ENCODE measurements at places on chromosomes 1 and 21.
A peak's percentile ranks its signal among the peaks of the same experiment; 100 is the strongest.

- DNase-seq, result no peak
Measured at GRCh38 chr1:43432171-43432860, 21.4 kb downstream of the HYI start.

DNA sequence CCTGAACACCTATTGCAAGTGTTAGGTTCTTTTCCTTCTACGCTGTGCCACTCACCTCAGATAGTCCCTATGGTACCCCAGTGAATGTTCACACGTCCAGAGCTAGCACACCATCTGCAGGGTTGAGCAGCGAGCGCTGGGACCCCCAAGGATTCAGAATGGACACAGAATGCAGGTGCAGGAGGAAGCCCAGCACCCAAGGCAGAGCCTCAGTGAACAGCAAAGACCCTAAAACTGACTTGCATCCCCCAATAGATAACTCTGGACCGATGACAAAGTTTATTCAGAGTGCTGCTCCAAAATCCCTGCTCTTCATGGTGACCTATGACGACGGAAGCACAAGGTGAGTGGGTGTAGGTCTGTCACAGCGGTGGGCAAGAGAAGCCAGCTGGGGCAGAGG lies 15.1 kb upstream of the MX2 start:
- no peak for DNase-seq

GRCh38 chr1:212666116-212666775 lies 33.4 kb downstream of the BATF3 start:
- DNase-seq, result no peak

DNA sequence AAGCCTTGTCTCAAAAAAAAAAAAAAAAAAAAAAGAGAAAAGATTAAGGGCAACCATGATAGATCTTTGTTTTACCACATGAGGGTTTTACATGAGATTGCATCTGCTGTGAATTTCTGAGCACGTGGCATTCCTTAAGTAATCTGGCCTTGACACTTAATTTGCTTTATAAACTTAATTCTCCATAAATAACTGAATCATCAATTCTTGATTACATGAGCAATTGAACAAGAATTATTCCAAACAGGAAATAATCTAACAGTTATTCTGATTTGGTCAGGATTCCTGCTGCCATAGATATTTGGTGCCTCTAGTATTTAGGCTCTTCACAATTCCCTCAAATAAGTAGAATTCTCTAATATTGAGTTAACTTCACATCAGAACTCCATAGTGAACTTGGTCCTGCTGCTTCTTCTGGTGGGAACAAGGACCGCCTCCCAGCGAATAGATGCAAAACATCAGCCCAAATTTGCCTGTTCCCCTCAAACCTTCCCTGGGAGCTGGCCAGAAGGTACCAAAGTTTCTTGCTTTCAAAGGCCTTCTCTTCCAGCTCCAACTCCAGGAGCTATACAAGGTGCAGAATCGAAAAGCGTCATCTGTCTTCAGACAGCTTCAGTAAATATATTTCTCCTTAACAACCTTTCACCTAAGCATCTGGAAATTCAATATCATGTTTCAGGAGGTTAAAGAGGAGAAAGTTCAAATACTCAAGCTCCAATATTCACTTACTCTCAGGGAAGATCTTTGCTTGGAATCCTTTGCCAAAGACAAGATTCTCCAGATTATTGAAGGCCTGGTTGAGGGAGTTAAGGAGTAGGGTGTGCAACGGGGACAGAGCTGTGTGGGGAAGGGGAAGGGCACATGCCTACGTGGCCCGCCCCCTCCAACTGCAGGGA lies 1.0 kb downstream of the KRTCAP2 start:
- DNase-seq, result no peak

DNA sequence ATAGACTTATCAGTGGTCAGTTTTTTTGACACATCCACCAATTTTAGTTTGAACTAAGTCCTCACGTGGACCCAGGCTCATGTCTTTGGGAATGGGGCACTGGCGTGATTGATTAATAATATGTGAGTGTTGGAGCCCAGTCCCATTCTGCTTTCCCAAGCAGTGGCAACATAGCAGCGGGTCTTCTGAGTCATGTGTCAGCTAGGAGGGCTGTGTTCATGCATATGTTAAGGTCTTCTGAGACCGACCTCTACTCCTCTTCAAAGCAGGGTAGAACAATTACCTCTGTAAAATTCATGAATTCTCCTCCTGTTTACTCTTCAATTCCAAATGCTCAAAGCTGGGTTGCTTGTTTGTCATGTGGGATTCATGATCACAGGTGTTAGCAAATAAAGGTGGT lies 291.3 kb downstream of the CAMTA1 start:
- DNase-seq, result no peak

DNA sequence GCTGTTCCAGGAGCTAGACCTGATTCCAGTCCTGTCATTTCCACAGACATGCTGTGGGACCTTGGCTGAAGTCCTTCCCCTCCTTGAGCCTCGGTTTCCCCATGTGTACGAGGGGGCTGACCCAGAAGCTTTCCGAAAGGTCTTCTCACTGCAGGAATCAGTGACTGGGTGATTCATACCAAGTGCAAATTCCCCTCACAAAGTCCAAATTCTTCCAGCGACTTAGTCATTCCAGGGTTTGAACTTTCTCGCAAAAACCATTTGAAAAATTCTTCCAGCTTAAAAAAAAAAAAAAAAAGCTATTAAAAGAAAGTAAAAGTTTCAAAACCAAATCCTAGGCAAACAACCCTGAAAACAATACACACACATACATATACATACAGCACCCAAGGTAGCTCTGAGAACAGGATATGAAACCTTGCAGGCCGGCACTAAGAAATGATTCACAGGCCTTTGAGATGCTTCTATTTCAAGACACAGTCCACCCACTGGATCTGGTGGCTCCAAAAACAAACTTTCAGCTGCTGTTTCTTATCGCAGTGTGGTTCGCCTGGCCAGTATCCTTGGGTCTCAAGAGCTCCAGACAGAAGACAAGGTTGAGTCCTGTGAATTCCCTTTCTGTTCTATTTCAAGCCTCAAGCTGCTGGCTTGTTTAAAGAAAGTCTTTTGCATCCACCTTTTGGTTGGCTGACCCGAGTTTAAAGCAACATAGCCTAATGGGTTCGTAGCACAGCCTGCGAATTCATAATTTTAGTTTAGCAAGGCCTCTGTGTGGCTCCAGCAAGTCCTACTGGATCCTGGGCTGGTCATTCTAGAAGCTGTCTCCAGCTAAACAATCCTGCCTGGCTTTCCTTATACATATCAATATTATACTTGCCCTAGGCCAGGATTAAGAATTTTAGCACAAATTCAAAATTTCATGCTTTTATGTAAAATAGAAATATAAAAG lies 18.0 kb upstream of the ID3 start:
- DNase-seq, result peak; percentile 49

DNA sequence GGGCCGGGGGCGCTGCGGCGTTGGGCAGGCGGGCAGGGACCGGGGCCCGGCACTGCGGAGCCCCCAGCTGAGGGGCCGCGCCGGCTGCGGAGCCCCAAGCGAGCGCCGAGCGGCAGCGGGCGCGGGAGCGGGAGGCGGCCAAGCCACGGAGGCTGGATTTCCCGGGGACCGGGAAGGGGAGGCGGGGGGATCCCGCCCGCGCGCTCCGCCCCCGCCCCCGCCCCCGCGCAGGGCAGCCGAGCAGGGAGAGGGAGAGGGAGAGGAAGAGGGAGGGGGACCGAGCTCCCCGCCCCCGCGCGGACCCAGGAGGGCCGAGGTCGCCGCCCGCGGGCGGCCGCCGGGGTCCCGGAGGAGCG lies at the start of gene DLGAP3:
TSS of gene DLGAP3 (minus strand) at position 154 of the 356 bp plus-strand sequence. CDS start 24,267 bp downstream, outside the sequence.
- no peak for DNase-seq

GRCh38 chr1:189212606-189213005 lies 1265.1 kb downstream of the BRINP3 start:
- no peak for DNase-seq

- peak; percentile 91 for DNase-seq
Measured at GRCh38 chr1:32249831-32250525, 1.1 kb upstream of the LCK start.

- no peak for DNase-seq
Measured at GRCh38 chr1:55943012-55943411, 636.4 kb downstream of the PLPP3 start.

GRCh38 chr1:43957407-43958040 lies 10.8 kb downstream of the IPO13 start:
- no peak for DNase-seq

- no peak for DNase-seq
Measured at GRCh38 chr1:238340989-238341388, 450.3 kb upstream of the ZP4 start.

DNA sequence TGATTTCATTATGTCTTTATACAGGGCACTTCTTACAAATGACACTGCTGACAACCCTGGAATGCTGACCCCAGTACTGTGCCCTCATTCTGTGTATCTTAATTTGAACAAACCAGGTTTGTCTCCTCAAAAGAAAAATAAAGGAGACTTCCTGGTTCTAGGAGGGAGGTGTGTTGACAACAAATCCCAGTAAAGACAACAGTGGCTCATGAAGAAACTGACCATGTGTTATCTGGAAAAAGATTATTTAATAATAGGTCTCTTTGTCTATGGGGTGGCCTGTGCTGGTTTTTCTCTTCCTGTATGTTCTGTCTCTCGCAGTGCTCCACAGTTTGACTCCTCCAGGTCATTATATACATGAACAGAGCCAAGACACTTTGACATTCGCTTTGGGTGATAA lies 454.6 kb downstream of the LMO4 start:
- DNase-seq, result no peak

- no peak for DNase-seq
Measured at GRCh38 chr1:177880339-177880891, 89.4 kb downstream of the SEC16B start.

DNA sequence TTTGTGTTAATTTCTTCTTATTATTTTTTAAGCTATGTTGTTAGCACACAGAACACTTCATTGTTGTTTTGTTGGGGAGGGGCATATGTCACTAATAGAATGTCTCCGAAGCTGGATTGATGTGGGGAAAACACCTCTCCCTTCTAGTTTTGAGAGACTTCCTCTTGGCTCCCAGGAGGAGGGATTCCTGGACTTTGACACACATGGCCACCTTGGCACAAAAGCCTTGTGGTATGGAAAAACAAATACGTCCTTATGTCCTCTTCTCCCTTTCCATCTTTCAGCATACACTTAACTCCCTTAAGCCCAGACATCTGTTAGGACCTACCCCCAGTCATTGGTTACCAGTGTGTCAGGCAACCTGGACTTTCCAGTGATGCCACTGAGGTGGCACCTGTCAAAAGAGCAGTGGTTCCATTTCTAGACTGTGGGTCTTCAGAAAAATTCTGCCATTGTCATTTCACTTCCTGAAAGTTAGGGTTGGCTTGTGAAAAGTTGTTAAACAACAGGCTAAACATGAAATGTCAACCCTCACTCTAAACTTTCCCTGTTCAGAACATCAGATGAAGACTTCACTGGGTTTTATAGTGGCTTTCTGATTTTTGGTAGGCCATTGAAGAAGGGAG lies 12.5 kb upstream of the ABCB10 start:
- DNase-seq, result no peak

GRCh38 chr1:154062309-154062708 lies 71.7 kb downstream of the RPS27 start:
- no peak for DNase-seq

GRCh38 chr1:171256940-171257606 lies 8.8 kb downstream of the FMO1 start:
- DNase-seq, result no peak

GRCh38 chr21:42900446-42900845 lies 7.3 kb downstream of the NDUFV3 start:
- no peak for DNase-seq

DNA sequence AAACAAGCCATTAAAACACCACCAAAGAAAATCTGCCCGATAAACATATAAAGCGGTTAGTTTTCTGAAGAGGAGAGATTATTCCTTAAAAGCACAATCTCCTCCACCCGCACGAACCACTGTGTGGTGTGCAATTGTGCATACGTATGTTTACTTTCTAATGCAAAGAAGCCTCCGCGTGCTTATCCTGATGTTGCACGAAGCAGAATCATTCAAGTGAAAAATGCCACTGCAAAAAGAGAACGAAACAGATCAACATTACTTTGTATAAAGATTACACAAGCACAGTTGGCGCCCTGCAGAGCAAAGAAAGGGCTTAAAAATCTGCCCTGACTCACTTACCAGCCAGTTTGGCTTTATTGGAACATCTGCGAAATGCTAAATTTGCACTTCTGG lies 166.8 kb downstream of the ZNF281 start:
- DNase-seq, result no peak

GRCh38 chr1:234018816-234019215 lies 114.3 kb downstream of the SLC35F3 start:
- no peak for DNase-seq

DNA sequence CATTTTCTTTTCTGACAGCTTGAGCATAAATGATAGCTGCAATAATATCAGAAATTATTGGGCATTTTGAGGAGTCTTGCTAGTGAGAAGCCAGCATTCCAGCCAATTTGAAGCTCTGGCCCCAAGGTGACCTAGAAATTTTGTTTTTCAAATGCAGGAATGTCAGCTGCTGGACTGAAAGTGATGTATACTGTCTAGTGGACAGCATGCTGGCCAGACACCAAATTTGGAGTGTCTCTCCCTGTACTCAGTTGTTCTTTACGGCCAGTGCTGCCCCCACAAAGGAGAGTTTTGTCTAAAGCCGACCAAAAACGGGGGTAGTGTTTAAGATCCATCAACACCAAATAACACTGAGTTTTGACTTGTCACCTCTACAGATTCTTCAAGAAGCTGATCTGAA lies 5.2 kb downstream of the RGS7 start:
- no peak for DNase-seq

DNA sequence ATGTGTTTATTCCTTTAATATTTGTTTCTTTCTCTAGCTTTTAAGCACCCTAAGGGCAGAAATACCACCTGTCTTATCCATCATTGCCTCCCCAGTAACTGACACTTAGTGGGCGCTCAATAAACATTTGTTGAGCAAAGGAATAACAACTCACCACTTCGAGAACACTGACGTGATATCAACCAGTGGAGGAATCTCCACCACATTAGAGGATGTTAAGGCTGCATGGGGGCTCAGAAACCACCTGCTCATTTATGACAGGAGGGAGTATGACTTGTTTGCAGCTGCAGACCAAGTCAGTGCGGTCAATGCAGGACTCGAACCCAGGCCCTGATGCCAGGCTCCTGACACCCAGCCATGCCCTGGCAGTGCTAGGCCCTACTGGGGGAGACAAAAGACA lies 102.6 kb downstream of the MRPL37 start:
- no peak for DNase-seq

Measured in CD4-positive, alpha-beta T cell treated with Interleukin-15 for 1 hour (primary cell).